Stimulated activated CD4-positive, alpha-beta T cell treated with anti-CD3 and anti-CD28 coated beads, TNF-alpha, amount 100 ng/mL, for 24 hours (primary cell): ENCODE measurements at places on chromosomes 13 and 19.
A peak's percentile ranks its signal among the peaks of the same experiment; 100 is the strongest.

- no peak for DNase-seq
These were observed 75.8 kb upstream of the MAB21L1 start for GRCh38 chr13:35552172-35552844.

DNA sequence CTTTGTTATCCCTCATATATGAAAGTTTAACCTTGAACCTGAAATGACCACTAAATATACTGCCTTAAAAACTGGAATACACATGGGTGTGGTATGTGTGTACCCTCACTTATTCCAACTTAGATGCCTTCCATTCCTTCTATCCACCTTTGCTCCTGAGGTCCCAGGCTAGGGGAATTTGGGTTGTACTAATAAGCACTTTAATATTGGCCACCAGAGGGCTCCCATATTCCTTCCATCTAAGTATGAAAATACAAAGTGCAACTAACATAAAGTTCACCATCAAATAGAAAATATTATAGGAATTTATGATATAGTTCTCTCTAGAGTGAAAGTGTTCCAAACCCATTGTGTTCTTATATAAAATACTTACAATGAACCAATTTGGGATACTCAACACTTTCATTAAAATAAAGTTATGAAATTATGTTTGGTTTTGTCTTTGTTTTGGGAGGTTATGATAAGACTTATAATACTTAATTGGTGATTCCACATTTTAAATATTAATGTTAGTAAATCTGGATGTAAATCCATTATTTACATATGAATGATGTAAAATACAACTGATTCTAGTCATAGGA lies 62.3 kb downstream of the ITGBL1 start:
- peak; percentile 10 for DNase-seq

- DNase-seq, result no peak
These were observed 56.1 kb downstream of the PSPC1 start for GRCh38 chr13:19726611-19727010.

GRCh38 chr13:99351772-99352171 lies 44.6 kb upstream of the GPR183 start:
- DNase-seq, result no peak

- DNase-seq, result no peak
These were observed 17.7 kb downstream of the MIER2 start for GRCh38 chr19:326871-327270.

GRCh38 chr19:1079566-1080111 lies 12.7 kb downstream of the ARHGAP45 start:
- DNase-seq, result peak; percentile 84

- no peak for DNase-seq
These were observed 16.7 kb upstream of the PLPP2 start for GRCh38 chr19:307793-308420.

GRCh38 chr13:33868343-33868994 lies 50.5 kb downstream of the RFC3 start:
- no peak for DNase-seq

DNA sequence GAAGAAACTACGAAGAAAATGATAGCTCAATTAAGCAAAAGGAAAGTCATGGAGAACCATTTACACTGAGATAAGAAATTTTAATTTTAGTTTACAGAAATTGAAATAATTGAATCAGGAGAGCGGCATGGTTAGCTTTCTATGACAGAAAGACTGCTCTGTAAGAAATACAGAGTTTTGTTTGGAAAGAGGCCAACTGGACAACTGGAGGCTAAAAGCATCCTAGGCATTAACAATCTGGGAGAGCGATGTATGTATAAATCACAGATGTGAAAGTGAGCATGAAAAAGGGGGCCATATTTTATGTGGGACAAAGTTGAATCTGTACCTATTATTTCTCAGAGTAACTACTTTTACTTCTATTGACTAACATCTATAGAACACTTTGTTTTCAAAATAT lies 1608.8 kb upstream of the PCDH20 start:
- DNase-seq, result no peak

DNA sequence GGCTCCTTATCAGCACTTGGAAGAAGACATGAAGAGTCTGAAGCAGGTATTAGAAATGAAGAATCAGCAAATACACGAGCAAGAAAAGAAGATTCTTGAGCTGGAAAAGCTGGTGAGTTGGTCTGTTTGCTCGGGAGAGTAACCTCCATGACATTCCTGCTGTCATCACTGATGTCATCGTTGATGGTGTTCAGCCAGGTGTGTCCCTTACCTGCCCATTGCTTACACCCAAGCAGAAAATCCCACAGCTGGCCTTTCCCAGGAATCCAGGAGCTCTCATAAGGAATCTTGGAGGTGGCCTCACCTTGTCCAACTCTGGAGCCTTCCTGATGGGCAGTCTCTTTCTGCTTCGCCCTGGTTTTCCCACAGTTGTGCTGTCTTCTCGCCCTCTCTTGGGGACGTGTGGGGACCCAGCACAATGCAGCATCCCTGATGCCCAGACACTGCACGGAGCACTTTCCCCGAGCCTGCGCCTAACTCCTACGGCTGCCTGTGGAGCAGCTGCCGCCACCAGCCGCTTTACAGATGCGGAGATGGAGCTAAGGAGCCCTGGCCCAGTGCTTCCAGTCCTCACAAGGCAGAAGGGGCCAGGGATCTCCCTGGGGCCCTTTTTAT lies 97.0 kb downstream of the SLC7A1 start:
- DNase-seq, result no peak

GRCh38 chr13:98826146-98826545 lies 73.7 kb upstream of the SLC15A1 start:
- no peak for DNase-seq

DNA sequence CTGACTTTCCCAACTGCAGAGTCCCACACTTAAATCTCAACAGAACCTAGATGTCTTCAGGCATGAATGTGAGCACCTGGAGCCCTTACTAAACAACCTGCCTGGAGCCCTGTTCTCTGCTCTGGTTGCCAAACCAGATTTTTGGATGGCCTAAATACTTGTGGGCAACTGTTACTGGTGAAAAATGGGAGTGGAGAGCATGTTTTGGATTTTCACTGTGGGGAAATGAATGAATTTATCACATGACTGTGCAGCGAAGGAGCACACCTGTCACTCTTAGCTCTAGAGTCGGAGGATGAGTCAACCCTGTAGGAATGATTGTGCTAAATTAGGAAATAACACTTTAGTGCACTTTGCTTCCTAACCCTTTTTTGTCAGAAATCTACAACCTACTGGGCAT lies 30.3 kb downstream of the SHISA2 start:
- DNase-seq, result no peak

DNA sequence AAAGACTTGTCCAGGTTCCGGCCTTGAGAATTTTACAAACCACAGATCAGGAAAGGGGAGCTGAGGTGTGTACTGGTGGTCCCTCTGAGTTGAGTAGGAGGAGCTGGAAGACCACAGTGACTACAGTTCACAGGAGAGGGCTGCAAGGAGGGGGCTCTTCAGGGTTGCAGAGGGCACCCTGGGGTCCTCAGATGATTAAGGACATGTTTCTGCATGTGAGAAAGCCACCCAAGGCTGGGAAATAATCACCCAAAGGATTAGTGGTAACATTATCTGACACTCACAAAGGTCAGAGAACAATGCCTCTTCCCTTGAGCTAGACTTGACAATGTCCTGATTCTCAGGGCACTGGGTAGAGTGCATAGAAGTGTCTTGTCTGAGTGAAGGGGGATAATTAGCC lies 540.4 kb downstream of the IRS2 start:
- DNase-seq, result no peak

GRCh38 chr19:6021878-6022569 lies 44.1 kb upstream of the RANBP3 start:
- peak; percentile 70 for DNase-seq

GRCh38 chr19:10730932-10731331 lies 13.1 kb downstream of the DNM2 start:
- no peak for DNase-seq

DNA sequence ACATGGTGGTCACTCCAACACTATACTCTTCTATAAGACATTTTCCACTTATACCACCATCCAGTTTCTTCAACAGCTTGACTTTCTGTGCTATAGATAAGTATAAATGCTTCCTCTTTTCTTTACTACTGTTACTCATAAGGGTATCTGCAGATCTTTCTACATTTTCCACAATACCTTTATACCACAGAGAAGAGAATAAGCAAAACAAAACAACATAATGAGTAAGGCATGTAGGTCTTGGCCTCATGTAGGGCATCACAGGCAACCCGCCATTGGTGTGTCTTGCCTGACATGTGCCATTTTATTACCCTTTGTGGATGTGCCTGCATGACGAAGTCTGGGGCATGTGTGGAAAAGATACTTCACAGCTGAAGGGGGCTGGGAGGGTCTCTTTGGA lies 265.3 kb upstream of the STARD13 start:
- no peak for DNase-seq

DNA sequence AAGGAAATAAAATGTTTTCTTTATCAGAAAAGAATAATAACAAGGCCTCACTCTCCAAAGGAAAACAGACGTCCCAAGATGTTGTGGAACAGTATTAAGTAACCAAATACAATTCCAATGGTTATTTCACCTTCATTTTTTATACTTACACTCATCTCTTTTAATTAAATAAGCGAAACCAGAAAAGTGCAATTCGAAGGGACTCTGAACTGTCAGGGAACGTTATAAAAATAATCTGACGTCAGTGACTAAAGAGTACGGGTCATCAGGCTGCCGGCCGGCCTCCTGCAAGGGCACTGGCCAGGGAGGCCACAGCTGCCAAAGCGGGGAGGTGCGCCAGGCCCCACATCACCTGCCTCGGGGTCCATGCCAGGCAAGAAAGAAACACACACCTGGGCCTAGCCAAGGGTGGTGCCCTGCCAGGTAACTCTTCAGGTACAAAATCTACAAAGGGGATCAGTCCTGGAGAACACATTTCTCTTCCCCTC lies 61.2 kb downstream of the CDADC1 start:
- DNase-seq, result no peak

GRCh38 chr19:18951721-18952281 lies 10.8 kb upstream of the HOMER3 start:
- DNase-seq, result no peak

DNA sequence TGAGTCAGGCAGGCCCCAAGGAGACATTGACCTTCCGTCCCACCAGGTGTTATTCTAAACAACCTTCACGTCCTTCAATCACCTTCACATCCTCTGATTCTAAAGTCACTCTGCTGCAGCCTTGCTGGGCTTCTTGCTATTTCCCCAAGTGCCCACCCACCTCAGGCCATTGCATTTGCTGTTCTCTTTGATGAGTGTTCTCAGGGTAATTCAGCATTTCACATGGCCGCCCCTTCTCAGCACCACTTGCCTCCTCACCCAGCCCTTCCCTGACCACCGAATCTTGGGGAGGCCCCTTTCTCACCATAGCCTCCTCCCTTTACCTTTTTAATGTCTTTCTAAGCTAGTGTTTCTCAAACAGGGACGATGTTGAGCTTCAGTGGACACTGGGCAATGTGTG lies 4.6 kb downstream of the ZNF805 start:
- no peak for DNase-seq

DNA sequence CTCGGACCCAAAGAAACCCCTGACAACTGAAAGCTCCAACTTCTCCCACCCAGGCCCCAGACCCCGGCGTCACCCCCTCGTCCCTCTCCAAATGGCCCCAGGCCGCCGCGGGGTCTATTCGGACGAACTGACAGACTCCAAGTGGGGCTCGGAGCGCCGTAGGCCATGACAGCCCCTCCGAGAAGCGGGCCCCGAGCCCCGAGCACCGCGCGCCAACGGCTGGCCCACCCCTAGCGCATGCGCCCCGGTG lies 360 bp downstream of the DDX39A start:
- DNase-seq, result peak; percentile 73

DNA sequence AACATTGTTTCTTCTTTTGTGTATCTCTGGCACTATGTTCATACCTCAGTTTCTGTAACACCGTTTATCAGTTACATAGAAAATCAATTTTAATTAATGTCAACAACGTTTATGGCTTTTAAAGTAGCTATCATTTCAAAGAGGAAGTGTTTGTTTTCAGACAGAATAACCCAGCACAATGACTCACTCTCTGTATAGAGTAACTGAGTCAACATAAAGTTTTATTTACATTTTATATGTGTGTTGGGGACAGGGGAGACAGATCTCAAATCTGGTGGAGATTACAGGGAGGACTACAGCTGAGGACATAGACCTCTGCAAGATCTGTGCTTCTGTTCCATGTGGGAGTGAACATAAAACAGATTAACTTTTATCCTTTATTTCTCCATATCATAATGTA lies 2590.1 kb downstream of the PCDH9 start:
- DNase-seq, result no peak

GRCh38 chr19:35455616-35456201 lies 7.7 kb downstream of the FFAR2 start:
- no peak for DNase-seq

DNA sequence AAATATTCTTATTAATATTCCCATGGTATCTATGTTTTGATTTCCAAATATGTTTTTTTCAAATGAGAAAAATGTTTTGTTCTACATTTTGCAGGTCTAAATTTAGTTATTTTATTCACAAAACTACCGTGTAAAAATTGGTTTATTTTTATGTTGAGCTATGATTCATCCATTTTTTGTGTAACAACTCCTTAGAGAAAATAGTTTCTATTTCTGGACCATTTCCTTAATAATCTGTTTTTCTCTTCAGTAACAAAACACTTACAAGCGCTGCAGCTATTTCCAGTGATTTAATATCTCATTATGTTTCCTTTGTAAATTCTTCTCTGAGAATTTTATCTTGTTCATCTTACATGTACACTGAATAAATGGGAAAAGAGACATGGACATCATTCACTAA lies 550.7 kb upstream of the SLITRK5 start:
- no peak for DNase-seq

GRCh38 chr13:40026174-40026585 lies 370.7 kb downstream of the COG6 start:
- peak; percentile 68 for DNase-seq

- DNase-seq, result no peak
These were observed 560.8 kb upstream of the NBEA start for GRCh38 chr13:34381228-34381627.

DNA sequence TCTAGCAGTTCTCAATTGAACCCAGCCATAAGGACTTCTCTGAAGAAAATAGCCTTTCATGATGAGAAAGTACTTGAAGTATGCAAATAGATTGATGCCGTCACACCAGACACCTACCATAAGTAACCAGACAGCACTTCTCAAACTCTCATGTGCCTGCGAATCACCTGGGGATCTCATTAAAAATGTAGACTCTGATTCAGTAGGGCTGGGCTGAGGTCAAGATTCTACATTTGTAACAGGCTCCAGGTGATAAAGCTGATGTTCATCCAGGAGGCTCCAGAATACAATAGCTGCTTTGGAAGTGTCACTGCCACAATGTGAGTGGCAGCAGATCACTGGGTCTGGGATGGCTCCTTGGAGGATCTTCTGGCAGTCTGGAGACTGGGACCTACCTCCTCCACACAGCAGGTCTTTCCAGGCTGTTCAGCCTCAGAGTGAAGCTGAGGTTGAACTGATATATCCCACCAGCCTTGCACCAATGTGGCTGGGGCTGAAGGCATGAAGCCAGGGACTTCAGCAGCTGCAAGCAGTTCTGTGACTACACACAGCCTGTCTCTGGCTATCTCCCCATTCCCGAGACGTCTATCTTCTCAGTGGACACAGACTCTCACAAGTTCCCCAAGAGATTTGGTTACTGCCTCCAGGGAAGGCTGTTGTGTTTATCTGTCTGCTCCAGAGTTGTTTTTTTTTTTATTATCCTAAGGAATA lies 9.1 kb downstream of the MBNL2 start:
- DNase-seq, result no peak

GRCh38 chr13:97448503-97449251 lies 14.7 kb downstream of the RAP2A start:
- DNase-seq, result no peak
